ENCODE measurements at places on chromosomes 2 and 18.

- DNase-seq: no peak
Observed at GRCh38 chr2:20667151-20667530, 197 bp downstream of the GDF7 start.

GRCh38 chr18:26656944-26657536 lies 108.7 kb upstream of the KCTD1 start:
- peak; percentile 64 for DNase-seq

- DNase-seq: no peak
Observed at GRCh38 chr2:48694149-48694548, 61.4 kb downstream of the LHCGR start.

GRCh38 chr2:170966648-170967396 lies 37.8 kb downstream of the GORASP2 start:
- peak; percentile 14 for DNase-seq

- no peak for DNase-seq
Observed at GRCh38 chr2:28338046-28338817, 54.4 kb upstream of the FOSL2 start.

DNA sequence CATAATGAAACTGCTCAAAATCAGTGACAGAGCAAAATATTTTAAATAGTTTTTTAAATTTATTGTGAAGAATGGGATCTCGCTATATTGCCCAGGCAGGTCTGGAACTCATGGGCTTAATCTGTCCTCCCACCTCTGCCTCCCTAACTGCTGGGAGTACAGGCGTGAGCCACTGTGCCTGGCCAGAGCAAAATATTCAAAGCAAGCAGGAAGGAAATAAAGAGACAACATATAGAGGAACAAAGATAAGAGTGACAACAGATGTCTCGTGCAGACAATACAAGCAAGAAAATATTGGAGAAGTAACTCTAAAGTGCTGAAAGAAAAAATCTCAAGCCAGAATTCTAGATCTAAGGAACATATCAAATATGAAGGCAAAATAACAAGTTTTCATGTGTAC lies 5.0 kb upstream of the SCLY start:
- no peak for DNase-seq

DNA sequence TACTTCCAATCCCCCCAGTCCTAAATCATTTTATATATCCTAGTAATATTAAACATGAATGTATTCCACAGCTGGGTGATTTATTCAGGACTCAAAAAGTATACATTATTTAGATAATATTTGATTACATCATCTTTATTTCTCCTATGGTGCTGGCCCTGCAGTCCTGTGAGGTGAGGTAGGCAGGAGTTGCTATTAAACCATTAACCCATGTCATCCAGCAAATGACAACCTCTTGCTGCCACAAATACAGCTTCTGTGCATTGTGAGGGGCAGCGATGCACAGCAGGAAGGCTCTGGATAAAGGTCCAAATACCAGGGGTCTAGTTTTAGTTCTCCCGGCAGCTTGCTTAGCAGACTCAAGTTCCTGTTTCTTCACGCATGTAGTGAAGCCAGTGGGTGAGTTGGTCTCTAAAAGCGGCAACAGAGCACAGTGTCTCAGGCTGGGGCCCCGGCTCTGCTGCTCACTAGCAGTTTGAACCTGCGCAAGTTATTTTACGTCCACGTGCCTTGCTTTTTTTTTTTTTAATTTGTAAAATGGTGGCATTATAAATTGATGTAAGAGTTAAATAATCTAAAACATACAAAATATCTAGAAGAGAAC lies 36.1 kb downstream of the INSIG2 start:
- no peak for DNase-seq

DNA sequence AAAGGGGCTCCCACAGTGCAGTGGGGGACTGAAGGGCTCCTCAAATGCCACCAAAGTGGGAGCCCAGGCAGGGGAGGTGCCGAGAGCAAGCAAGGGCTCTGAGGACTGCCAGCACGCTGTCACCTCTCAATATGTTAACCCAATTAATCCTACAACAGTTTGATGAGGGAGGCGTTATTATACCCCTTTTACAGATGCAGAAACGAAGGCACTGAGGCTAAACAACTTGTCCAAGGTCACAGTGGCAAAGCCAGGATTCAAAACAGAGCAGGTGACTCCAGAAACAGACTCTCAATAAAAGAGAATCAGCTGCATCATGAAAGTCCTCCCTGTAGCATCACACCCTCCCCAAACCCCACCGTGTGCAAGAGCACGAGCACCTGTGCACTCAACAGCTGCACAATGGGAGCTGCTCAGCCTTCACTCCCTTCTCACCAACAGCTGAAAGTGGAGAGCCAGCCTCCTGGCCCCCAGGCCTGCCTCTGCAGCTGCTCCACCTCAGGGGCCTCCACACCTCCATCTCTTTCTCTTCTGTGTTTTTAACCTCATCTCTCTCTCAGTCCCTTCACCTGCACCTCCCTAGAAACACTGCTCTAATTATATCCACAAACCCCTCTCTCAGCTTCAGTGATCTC lies 8.1 kb downstream of the NPC1 start:
- no peak for DNase-seq

DNA sequence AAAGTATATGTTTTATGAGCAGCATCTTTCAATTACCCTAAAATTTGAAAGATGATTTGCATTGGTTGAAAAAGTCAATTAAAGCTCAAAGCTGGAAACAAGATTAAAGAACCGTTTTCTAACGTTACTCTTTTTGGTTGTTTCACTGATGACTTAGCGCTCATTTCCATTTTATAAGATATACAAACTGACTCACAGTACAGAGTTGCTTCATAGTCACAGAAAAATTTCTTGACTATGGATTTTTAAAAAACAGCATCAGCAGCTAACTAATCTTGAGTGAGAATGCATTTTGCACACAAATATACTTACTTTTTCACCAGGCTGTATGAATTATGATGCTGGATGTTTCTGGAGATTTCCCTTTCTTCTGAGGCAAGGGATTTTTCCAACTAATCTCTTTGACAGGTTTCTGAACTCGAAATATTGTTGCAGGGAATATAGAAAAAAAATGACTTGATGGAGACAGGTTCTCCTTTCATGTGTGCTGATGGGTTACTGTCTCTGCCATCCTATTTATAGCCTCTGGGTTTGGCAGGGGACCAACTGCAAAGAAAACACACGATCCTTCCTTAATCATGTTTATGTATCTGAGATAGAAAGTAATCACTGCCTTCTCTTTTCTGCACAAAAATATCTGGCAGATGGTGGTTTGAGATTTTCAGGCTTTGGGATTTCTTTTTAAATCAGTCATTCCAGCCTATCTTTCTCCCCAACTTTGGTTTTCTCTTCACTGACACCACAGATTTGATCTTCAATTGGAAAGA lies 129.4 kb upstream of the DAPL1 start:
- DNase-seq: peak; percentile 14

DNA sequence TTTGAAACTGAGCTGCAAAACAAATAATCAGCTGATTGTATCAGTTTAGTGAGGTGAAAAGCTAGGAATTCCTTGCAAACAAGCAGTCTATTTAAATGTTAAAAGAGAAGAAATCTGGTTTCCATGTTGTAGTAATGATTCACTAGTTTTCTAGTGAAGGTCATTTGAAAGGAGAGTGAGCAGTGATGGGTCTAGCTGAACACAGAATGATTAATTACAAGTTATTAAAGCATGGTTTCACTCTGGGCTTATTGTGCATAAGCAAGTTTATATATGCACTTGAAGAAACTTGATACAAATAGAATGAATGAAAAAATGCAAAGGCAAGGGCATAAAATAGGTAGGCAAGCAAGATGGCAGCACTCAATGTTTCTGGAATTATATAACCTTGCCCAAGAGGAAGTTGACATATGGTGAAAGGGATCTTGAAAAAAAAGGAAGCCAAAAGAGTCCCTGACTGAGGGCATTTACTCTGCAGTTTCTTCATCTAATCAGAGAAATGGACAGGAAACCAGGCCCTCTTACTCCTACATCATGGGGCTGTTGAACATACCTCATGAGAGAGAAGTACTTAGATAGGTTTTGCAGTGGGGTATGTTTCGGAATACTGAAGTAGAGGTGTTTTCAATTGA lies 53.2 kb downstream of the PLCL1 start:
- no peak for DNase-seq

GRCh38 chr2:239824046-239824694 lies 201.0 kb downstream of the NDUFA10 start:
- DNase-seq: no peak

- DNase-seq: no peak
Observed at GRCh38 chr2:72414137-72414760, 266.6 kb upstream of the CYP26B1 start.

DNA sequence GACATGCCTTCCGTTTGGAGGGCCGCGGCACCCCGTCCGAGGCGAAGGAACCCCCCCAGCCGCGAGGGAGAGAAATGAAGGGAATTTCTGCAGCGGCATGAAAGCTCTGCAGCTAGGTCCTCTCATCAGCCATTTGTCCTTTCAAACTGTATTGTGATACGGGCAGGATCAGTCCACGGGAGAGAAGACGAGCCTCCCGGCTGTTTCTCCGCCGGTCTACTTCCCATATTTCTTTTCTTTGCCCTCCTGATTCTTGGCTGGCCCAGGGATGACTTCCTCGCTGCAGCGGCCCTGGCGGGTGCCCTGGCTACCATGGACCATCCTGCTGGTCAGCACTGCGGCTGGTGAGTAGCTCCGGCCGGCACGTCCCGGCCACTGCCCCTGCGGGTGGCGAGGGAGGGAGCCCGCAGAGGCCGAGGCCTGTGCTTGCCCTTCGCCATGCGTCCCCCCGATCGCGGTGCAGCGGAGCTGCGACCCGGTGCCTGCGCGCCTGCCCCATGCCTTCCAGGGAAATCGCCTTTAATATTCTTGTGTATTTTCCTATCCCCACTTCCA lies 1.2 kb downstream of the BMPR2 start:
- peak; percentile 54 for DNase-seq

DNA sequence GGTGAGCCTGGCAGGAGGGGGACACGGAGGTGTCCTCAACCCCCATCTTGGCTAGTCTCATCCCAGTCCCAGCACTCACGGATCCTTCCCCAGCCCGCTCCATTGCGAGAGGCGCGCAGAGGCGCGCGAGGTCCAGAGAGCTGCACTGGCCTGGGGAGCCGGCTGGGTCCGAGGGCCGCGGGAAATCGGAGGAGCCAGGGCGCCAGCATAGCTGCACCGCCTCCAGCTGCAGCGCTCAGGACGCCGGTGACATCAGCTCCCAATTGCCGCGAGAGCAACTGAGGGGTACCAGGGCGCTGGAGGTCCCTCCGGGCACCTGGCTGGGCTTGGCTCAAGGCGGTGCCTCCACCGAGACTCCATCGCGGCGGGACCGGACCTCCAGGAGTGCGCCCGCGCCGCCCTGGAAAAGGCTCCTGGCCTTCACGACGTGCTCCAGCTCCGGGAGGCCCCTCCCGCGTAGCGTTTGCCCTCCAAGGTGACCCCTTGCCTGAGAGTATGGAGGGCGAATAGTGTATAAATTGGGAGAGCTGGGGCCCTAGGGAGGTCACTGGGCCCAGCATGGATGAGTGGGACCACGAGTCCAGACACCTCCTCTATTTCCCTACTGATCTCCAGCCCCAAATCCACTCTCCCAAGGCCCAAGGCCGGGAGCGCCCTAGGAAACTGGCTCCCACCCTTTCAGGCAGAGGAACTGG lies 5.5 kb downstream of the RTKN start:
- DNase-seq: no peak

DNA sequence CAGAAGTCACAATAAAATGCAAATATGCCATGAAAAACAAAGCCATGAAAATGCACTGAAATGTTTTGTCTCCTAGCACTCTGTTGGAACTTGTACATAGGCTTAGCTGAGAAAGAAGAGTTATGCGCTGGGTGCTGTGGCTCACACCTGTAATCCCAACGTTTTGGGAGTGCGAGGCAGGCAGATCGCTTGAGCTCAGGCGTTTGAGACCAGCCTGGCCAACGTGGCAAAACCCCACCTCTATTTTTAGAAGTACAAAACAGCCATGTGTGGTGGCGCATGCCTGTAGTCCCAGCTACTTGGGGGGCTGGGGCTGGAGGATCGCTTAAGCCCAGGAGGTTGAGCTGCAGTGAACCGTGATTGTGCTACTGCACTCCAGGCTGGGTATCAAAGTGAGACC lies 39.9 kb downstream of the IRS1 start:
- no peak for DNase-seq

GRCh38 chr18:48790869-48791635 lies 159.7 kb downstream of the SMAD7 start:
- DNase-seq: no peak

GRCh38 chr18:30265190-30265589 lies 777.4 kb downstream of the DSC3 start:
- no peak for DNase-seq

- DNase-seq: no peak
Observed at GRCh38 chr18:49247781-49248180, 212.7 kb downstream of the DYM start.

GRCh38 chr2:240579771-240580614 lies 6.5 kb upstream of the CAPN10 start:
- DNase-seq: no peak

DNA sequence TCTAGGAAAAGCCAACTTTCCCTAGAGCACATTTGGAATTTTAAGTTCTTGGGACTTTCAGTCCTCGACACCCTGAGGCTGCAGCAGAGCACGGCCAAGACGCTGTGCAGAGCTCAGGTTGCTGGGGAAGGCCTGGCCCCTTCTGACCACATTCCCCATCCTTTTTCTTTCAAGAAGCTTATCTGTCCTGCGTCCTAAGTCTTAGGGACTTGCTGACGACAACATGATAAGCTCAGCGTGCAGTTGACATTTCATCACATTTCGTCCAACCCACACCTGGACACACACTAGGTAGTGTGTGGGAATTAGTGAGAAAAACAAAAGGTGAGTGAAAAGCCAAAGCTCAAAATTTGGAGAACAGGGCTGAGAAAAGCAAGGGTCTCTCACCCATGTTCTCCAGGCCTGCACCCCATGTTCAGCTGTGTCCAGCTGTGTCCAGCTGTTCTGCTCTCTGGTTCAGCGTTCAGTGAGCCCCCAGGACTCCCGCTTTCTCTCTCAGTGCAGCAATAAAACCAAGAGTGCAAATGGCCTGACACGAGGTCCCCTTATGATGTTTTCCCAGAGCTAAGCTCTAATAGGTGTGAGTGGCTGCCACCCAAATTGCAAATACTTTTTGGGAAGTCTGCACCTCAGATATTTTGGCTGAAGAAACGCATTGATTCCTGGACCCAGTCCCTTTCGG lies 101.9 kb downstream of the RGPD3 start:
- no peak for DNase-seq

- DNase-seq: no peak
Observed at GRCh38 chr2:41101281-41101680, 649.4 kb upstream of the SLC8A1 start.

GRCh38 chr2:102238778-102239177 lies 52.0 kb downstream of the IL1RL2 start:
- no peak for DNase-seq

DNA sequence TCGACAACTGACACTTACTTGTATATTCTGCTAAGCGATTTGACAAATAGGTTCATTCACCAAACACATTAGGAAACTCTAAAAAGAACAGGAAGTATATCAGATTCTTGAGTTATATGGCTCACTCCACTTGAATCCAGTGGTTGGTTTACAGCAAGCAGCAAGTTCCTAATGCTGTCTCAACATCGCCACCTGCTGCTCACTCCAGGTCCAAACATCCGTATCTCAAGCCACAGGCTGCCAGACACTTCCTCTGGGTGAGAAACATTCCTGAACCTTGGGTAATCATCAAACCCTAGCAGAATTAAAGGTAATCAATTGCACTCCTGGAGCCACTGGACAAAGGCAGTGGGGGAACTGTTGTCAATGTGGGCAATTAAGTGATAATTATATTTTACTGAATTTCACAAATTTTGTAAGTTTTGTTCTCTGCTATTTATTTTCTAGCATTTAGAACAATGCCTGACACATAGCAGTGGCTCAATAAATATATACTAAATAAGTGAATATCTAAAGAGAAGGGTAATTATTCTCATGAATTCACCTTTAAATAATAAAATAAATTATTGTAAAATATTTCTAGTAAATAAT lies 107.1 kb upstream of the TTN start:
- DNase-seq: peak; percentile 57
